ENCODE measurements at places on chromosomes 11 and 22. TPM values are rescaled to one million over a fixed set of nuclear protein-coding genes. Genes with fewer than 3 reads are reported as not detected.

GRCh38 chr11:61671527-61671926 is 8.7 kb upstream of the DAGLA start:
- peak; percentile 70 for DNase-seq

DNA sequence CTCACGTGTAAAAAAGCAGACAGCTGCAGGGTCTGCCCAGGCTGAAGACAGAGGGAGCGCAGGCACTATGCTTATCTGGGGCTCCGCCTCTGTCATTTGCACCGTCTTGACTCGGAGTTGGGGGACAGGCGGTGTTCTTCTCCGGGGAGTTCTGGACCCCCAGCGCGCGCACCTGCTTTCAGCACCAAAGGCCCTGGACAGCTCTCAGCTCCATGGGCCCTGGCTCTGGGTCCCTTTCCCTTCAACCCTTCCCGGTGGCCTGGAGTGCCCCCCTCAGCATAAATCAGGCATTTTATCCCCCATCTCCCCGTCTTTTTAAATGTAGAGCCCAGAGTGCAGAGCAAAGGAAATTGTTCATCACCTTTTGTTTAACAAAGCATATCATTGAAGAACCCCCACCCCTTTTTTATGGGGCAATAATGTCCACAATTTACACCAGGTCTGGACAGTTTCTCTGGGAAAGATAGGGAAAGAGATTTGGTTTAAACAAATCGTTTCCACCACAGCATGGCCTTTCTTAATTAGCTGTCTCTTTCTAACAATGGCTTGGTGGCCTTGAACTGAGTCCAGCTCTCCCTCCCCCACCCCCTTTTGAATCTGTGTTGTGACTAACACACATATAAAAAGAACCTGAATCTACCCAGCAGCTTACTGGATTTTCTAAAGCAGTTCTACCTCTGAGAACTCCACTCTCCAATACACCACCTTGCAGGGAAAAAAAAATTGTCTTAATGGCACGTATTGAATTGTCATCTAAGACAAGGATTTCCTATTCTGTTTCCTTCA is 1.7 kb downstream of the SEZ6L start:
- DNase-seq, result peak; percentile 23

DNA sequence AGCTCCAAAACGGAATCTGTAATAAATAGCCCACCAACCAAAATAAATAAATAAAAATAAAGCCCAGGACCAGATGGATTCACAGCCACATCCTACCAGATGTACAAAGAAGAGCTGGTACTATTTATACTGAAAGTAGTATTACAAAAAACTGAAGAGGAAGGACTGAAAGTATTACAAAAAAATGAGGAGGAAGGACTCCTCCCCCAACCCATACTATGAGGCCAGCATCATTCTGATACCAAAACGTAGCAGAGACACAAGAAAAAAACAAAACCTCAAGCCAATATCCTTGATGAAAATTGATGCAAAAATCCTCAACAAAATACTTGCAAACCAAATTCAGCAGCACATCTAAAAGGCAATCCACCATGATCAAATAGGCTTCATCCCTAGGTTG is 65.4 kb downstream of the CYP2R1 start:
- DNase-seq, result no peak

GRCh38 chr22:22479999-22480532 is 28.5 kb downstream of the ZNF280B start:
- no peak for DNase-seq

- no peak for DNase-seq
Measured at GRCh38 chr22:46695346-46696228, 42.5 kb downstream of the CERK start.

GRCh38 chr22:45906946-45907345 is 70.0 kb downstream of the WNT7B start:
- no peak for DNase-seq

GRCh38 chr11:128200467-128200866 is 386.9 kb downstream of the ETS1 start:
- DNase-seq, result no peak

GRCh38 chr11:119797123-119797611 is 68.2 kb upstream of the NECTIN1 start:
- peak; percentile 39 for DNase-seq

GRCh38 chr11:110491577-110492320 is 62.0 kb downstream of the FDX1 start:
- no peak for DNase-seq

DNA sequence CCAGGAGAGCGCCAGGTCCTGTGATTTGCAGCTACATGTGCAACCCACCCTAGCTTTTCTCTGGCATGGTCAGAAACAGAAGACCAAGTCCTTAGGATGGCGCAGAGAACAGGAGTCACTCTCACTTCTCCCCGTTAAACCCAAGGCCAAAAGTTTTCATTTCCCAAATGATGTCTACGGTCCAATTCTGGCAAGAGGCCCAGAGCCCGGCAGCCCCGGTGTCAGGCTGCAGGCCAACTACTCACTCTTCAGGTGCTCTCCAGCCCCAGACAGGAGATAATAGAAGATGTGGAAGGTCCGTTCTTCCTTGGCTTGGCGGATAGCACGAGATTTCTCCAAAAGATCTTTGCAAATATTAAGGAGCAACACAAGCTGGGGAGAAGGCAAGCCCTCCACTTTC is 67.2 kb downstream of the MYH9 start:
- no peak for DNase-seq

TMPRSS13 gene
- 53.1 TPM for total RNA-seq

RPL3 gene
- 1,668 TPM for total RNA-seq

KDM4E gene
- total RNA-seq, result not detected

CLMP gene
- 58.9 TPM for total RNA-seq

TRIM48 gene
- total RNA-seq, result not detected

TPCN2 gene
- 59.5 TPM for total RNA-seq

CD3E gene
- not detected for total RNA-seq
